Fibroblast of skin of right biceps (primary cell): ENCODE measurements at places on chromosomes 7 and 10.

GRCh38 chr7:44911911-44912310 is 26.6 kb upstream of the PURB start:
- DNase-seq = no peak

GRCh38 chr7:113143486-113144257 is 25.3 kb upstream of the SMIM30 start:
- DNase-seq = no peak

GRCh38 chr10:9038146-9038714 is 983.7 kb downstream of the GATA3 start:
- DNase-seq = no peak

DNA sequence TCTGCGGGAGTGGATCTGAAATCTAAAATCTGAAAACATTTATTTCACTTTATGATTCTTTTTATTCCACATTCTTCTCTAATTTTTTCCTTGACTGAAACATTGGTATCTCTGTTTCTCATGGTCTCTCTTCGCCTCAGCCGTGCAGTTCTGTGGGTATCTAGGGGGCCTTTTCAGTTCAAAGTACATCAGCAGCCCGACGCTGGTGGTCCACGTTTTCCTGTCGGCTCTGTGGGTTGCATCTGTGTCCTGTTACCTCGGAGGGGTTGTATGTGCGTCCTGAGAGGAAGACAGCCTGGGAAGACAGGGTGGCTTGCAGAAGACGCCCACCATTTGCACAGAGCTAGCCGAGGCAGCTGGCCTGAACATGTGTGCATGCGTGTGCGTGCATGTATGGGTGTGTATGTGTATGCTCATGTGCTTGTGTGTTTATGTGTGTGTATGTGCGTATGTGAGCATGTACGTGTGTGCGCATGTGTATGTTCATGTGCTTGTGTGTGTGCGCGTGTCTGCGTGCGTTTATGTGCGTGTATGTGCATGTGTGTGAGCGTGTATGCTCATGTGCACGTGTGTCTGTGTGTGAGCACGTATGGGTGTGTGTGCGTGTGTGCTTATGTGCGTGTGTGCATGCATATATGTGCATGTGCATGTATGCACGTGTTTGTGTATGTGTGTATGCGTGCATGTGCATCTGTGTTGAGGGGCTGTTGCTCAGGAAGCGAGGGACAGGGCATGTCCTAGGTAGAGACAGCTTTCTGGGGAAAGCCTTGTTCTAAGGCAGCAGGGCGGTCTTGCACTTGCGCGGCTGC is 211.8 kb downstream of the ADARB2 start:
- DNase-seq = no peak

DNA sequence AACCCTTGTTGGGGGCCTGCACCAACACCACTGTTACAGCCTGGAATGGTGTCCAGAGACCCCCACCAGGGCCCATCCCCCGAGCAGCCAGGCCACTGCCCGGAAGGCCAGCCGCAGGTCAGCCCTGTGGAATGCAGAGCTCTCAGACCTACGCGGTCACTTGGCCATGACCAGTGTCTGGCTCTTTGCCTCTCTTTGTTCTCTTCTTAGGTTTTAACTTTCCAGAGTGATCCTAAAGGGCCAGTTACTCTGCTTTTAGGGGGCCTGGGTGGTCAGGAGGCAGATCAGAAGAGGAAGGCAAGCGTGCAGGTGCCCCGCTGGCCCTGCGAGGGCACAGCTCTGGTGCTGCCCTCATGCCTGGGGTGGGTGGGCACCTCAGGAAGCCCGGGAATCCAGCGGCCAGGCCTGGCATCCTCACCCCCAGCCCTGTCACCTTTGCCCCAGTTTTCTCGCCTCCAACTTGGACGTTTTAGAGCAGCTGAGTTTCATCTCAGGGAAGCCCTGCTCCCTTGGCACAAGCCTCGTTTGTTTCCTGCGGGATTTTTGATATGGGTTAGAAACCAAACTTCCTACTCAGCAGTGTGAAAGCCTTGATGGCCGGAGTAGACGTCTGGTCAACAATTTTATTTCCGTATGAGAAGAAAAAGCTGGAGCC is 62.5 kb upstream of the CHST15 start:
- DNase-seq = no peak

GRCh38 chr7:80078159-80078731 is 56.4 kb upstream of the GNAI1 start:
- peak; percentile 71 for DNase-seq

- peak; percentile 45 for DNase-seq
These were observed at the start of gene GRM8 for GRCh38 chr7:127252778-127253280. GRM8 (minus strand) TSS chr7:127252941.

- DNase-seq = peak; percentile 31
These were observed 165.1 kb downstream of the GLRX3 start for GRCh38 chr10:130301021-130301892.

- DNase-seq = no peak
These were observed 1.2 kb downstream of the GAL3ST4 start for GRCh38 chr7:100166970-100167911.

GRCh38 chr10:30493609-30494530 is 59.9 kb downstream of the MAP3K8 start:
- DNase-seq = peak; percentile 72
